ENCODE measurements at places on chromosomes 3 and 15. TPM values are rescaled to one million over a fixed set of nuclear protein-coding genes. Genes with fewer than 3 reads are reported as not detected.

DNA sequence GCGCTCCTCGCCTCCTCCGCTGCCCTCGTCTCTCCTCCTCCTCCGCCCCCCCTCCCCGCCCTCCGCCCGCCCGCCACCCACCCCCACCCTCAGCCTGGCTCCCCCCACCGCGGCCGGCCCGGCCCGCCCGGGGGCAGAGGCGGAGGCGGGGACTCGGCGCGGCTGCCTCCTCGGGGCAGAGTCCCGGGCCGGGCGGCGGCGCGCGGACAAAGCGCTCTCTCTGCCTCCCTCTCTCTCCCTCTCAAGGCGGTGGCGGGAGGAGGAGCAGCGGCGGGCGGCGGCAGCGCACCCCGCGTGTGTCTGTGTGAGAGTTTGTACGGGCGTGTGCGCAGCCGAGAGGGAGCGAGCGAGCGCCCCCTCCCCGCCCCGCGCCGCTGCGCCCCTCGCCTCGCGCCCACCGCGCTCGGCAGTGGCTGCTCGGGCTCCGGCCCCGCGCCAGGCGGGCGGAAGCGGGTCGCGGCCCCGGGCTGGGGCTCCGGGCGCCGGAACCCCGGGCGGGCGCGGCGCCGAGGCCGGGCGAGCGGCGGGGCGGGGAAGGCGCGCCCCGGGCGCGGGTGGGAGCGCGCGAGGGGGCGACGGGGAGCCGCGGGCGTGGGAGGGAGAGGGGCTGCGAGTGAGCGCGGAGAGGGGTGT lies at the start of gene IGF2BP2:
Gene IGF2BP2, minus strand, starts transcription at position 37 of the 633 bp plus-strand sequence. CDS start 82 bp downstream, outside the sequence.
- DNase-seq, result peak; percentile 60
- H3K27me3 ChIP-seq, result peaks cover 9% of the 10 kb centered on the region
- H3K36me3 ChIP-seq, result no peaks in the 10 kb centered on the region
- H3K4me3 ChIP-seq, result peak within 1 kb of the TSS; percentile 79

DNA sequence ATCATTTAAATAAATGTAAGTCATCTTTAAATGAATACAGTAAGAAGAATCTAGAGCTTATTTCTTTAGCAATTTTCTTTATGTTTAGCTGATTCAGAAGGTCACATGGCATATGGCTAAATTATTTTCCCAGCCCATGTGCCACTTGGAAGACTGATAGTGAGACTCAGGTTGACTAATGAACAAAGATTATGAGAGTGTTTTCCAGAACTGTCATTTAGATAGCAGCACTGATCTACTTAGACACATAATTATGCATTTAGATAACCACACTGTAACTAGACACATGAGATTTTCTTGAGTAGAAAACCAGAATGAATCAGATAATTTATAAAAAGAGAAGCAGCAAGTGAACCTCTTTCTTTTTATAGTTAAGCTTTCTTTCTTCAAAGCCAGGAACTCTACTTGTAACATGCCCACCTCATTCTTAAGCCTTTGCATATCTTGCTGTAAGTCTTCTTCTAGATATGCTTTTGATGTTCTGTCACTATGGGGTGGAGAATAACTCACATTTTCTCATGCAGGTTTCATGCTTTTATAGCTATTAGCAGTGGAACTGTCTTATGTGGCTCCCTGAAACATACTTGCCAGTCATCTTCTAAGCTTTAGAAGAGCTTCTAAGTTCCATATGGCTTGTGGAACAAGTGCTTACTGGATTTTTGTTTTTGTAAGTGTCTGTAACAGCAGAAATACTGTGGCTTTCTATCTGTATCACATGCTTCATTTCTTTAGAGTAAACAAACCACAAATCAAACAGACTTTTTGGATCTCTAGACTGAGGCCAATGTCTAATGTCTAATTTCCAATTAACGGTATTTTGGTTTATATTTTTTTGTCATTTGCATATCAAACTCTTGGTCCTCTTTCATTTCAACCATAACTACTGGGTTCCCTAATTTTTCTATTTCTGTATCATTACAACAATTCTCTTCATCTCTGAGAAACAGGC lies 101.4 kb downstream of the LMLN start:
- H3K27ac ChIP-seq, result no peak overlapping the region
- no peaks in the 10 kb centered on the region for H3K4me1 ChIP-seq
- no peak overlapping the region for H3K4me3 ChIP-seq
- H3K36me3 ChIP-seq, result no peaks in the 10 kb centered on the region
- DNase-seq, result no peak

- peaks cover 7% of the 10 kb centered on the region for H3K4me1 ChIP-seq
- no peak overlapping the region for H3K4me3 ChIP-seq
- no peak for DNase-seq
- H3K36me3 ChIP-seq, result no peaks in the 10 kb centered on the region
- H3K27me3 ChIP-seq, result no peaks in the 10 kb centered on the region
Observed at GRCh38 chr15:91703274-91703673, 150.2 kb upstream of the SLCO3A1 start.

DNA sequence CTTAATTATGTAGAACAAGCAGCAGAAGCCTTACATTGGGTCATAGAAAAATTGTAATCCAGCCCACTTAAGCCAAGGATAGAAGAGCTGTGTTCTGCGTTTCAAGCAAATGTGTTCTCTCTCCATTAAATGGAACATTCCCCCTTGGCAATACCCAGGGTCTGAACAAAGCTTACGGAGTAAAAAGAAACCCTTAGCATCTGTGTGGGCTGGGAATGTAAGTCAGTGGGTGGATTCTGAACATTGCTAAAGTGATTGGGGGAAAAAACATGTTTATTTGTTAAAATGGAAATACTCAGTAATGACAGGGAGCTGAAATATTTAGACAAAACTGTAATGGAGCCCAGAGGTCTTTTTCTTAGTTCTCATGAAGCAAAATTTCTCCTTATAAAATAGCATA lies 147.4 kb downstream of the DUT start:
- DNase-seq, result no peak
- H3K27ac ChIP-seq, result no peak overlapping the region
- no peaks in the 10 kb centered on the region for H3K27me3 ChIP-seq
- H3K36me3 ChIP-seq, result peaks cover 90% of the 10 kb centered on the region
- no peak overlapping the region for H3K4me3 ChIP-seq
- H3K4me1 ChIP-seq, result peaks cover 3% of the 10 kb centered on the region

GRCh38 chr3:151722856-151723255 lies 10.9 kb upstream of the AADACL2 start:
- H3K4me1 ChIP-seq, result no peaks in the 10 kb centered on the region
- no peaks in the 10 kb centered on the region for H3K36me3 ChIP-seq
- H3K4me3 ChIP-seq, result no peak overlapping the region
- no peaks in the 10 kb centered on the region for H3K27me3 ChIP-seq

DNA sequence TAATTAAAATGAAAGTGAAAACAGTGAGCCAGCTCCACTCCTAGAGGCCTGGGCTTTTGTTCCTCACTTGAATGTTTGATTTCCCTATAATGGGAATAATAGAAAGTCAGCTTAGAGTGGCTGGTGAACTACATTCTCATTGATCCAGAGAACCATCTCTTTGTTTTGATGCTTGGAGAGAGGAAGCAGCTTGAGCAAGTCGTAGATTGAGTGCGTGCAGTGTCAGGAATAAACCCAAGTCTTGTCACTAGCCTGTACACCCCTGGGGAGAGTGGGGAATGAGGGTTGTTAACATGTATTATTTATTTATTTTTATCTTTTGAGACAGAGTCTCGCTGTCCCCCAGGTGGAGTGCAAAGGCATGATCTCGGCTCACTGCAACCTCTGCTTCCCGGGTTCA lies 885 bp upstream of the LSG1 start:
- H3K36me3 ChIP-seq, result peaks cover 14% of the 10 kb centered on the region
- H3K4me3 ChIP-seq, result peak overlapping the region; percentile 77
- no peak for DNase-seq

- no peak overlapping the region for H3K4me3 ChIP-seq
- no peaks in the 10 kb centered on the region for H3K27me3 ChIP-seq
- no peaks in the 10 kb centered on the region for H3K36me3 ChIP-seq
- DNase-seq, result no peak
Observed at GRCh38 chr3:107062787-107063186, 314.5 kb upstream of the CCDC54 start.

DNA sequence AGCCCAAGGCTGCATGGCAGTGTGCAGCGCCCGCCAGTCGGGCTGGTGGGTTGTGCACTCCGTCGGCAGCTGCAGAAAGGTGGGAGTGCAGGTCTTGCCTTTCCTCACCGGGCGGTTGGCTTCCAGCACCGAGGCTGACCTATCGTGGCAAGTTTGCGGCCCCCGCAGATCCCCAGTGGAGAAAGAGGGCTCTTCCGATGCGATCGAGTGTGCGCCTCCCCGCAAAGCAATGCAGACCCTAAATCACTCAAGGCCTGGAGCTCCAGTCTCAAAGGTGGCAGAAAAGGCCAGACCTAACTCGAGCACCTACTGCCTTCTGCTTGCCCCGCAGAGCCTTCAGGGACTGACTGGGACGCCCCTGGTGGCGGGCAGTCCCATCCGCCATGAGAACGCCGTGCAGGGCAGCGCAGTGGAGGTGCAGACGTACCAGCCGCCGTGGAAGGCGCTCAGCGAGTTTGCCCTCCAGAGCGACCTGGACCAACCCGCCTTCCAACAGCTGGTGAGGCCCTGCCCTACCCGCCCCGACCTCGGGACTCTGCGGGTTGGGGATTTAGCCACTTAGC lies 4.3 kb downstream of the ISL2 start:
- H3K27ac ChIP-seq, result no peak overlapping the region
- peak overlapping the region; percentile 27 for H3K4me3 ChIP-seq
- H3K36me3 ChIP-seq, result no peaks in the 10 kb centered on the region
- peaks cover 100% of the 10 kb centered on the region for H3K27me3 ChIP-seq

- H3K4me1 ChIP-seq, result peaks cover 100% of the 10 kb centered on the region
- peak overlapping the region; percentile 88 for H3K27ac ChIP-seq
Observed at GRCh38 chr15:31365655-31366127, 39.1 kb downstream of the KLF13 start.

- no peak overlapping the region for H3K4me3 ChIP-seq
- H3K27ac ChIP-seq, result no peak overlapping the region
- no peaks in the 10 kb centered on the region for H3K4me1 ChIP-seq
Observed at GRCh38 chr3:75001330-75001729, 386.9 kb upstream of the CNTN3 start.

DNA sequence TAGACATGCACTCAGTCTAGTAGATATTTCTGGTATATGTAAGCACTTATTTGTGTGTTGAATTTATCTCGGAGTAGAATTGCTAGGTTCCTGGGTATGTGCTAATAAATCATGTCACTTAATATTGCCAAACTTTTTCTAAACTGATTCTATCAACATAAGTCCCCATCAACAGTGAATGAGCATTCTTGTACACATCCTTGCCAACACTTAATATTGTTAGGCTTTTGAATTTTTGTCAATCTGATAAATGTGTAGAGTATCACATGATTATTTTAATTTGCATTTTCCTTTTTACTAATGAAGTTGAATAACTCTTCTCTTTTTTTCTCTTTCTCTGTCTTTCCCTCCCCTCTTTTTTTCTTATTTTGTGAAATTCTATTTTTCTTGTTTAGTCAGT lies 33.3 kb upstream of the CEMIP start:
- no peak for DNase-seq
- peaks cover 14% of the 10 kb centered on the region for H3K36me3 ChIP-seq
- H3K27ac ChIP-seq, result no peak overlapping the region
- H3K27me3 ChIP-seq, result no peaks in the 10 kb centered on the region

- no peak overlapping the region for H3K4me3 ChIP-seq
- no peaks in the 10 kb centered on the region for H3K4me1 ChIP-seq
- no peaks in the 10 kb centered on the region for H3K27me3 ChIP-seq
- H3K36me3 ChIP-seq, result no peaks in the 10 kb centered on the region
- no peak overlapping the region for H3K27ac ChIP-seq
- DNase-seq, result no peak
Observed at GRCh38 chr3:59935025-59935424, 885.2 kb upstream of the CFAP20DC start.

GRCh38 chr15:77901251-77901881 lies 176.1 kb downstream of the TBC1D2B start:
- H3K36me3 ChIP-seq, result no peaks in the 10 kb centered on the region
- H3K27ac ChIP-seq, result no peak overlapping the region
- no peak overlapping the region for H3K4me3 ChIP-seq
- no peaks in the 10 kb centered on the region for H3K27me3 ChIP-seq
- peak; percentile 46 for DNase-seq

DNA sequence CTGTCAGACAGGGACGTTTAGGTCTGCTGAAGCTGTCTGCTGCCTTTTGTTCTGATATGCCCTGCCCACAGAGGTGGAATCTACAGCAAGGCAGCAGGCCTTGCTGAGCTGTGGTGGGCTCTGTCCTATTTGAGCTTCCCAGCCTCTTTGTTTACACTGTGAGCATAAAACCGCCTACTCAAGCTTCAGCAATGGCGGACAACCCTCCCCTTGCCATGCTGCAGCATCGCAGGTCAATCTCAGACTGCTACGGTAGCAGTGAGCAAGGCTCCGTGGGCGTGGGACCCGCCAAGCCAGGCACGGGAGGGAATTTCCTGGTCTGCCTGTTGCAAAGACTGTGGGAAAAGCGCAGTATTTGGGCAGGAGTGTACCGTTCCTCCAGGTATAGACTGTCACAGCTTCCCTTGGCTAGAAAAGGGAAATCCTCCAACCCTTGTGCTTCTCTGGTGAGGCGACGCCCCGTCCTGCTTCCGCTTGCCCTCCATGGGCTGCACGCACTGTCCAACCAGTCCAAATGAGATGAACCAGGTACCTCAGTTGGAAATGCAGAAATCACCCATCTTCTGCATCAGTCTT lies 71.4 kb downstream of the SPSB4 start:
- H3K36me3 ChIP-seq, result no peaks in the 10 kb centered on the region
- no peak for DNase-seq
- H3K4me3 ChIP-seq, result no peak overlapping the region
- H3K4me1 ChIP-seq, result peaks cover 9% of the 10 kb centered on the region
- H3K27ac ChIP-seq, result no peak overlapping the region

DNA sequence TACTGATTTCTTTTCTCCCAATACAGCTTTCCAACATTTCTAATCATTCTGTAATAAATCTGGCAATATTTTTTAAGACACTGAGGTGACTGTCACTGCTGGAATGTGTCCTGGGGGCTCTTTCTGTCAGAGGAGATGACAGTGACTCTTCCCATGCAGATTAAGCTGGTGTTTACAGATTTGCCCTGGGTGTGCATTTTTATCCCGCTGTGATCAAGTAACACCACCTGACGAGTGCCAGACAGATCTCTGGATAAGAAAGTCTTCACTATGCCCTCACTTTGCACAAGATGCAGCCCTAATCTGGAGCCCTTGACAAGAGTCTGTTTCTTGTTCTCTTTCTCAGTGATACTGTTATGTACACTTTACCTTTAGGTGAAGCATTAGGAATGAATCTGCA lies 477.7 kb downstream of the ZIC1 start:
- H3K27me3 ChIP-seq, result no peaks in the 10 kb centered on the region
- DNase-seq, result no peak
- no peaks in the 10 kb centered on the region for H3K4me1 ChIP-seq

- H3K36me3 ChIP-seq, result no peaks in the 10 kb centered on the region
- H3K27me3 ChIP-seq, result no peaks in the 10 kb centered on the region
- no peak for DNase-seq
Observed at GRCh38 chr3:69684309-69684961, 54.8 kb upstream of the MITF start.

The TMED3 gene
- total RNA-seq, result 28.0 TPM

The TMOD3 gene
- 34.8 TPM for total RNA-seq

The IL12A gene
- 0.61 TPM for total RNA-seq

The AP4E1 gene
- 8.4 TPM for total RNA-seq

The BNIP2 gene
- total RNA-seq, result 70.5 TPM

The THAP10 gene
- 3.8 TPM for total RNA-seq
